ENCODE measurements at places on chromosomes 13 and 19.

GRCh38 chr13:114296902-114297301 lies 15.5 kb downstream of the UPF3A start:
- no peak for ATAC-seq

GRCh38 chr19:32336259-32337083 lies 8.9 kb upstream of the ZNF507 start:
- ATAC-seq = no peak

- ATAC-seq = no peak
These were observed 7.8 kb upstream of the HIF3A start for GRCh38 chr19:46288896-46289588.

GRCh38 chr19:39057615-39058014 lies 25.3 kb upstream of the FBXO27 start:
- ATAC-seq = no peak

DNA sequence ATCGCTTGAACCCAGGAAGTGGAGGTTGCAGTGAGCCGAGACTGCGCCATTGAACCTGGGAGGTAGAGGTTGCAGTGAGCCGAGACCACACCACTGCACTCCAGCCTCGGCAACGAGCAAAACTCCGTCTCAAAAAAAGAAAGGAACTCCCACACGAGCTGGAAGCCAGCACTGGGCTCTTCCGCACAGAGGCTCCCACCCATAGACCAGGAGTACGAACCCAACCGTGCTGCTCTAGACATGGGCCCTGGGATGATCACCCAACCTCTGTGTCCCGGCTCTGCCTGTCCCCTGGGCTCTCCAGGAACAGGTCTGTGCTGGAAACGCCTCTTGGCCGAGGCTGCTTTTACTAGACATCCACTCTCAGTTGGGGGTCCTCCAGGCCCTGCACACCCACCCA lies 12.0 kb downstream of the DOT1L start:
- no peak for ATAC-seq

DNA sequence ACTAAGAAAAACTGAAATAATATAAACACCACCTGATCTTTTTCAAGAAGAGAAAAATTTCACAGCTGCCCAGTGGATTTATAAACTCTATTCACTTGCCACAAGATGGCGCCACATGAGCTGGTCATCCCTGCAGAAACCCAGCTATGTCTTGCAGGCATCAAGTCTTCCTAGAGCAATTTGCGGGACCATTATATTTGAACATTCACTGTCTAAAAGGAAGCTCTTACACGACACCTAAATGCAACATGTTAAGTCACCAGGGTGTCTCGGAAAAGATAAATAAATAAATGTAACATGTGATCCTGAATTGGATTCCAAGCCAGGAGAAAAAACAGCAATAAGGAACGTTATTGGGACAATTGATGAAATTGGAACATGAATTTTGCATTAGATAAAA lies 20.3 kb upstream of the AKT2 start:
- peak; percentile 45 for ATAC-seq

DNA sequence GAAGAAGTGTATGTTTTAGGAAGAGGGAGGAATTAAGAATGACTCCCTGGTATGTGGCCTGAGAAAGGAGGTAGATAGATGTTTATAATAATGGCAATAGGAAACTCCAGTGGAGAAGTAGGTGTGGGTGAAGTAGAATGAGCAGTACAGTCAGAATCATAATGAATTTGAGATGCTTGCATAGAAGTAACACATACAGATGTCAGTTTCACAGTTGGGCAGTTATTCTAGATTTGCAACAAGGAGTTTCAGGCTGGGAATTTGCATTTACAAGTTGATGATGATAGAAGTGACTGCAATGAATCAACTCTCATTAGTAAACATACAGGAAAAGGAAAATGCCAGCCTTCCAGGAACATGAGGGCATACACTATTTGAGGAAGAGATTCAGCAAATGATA lies 149.0 kb downstream of the SLITRK1 start:
- no peak for ATAC-seq

GRCh38 chr19:41476583-41476982 lies 33.6 kb downstream of the ERICH4 start:
- ATAC-seq = no peak

DNA sequence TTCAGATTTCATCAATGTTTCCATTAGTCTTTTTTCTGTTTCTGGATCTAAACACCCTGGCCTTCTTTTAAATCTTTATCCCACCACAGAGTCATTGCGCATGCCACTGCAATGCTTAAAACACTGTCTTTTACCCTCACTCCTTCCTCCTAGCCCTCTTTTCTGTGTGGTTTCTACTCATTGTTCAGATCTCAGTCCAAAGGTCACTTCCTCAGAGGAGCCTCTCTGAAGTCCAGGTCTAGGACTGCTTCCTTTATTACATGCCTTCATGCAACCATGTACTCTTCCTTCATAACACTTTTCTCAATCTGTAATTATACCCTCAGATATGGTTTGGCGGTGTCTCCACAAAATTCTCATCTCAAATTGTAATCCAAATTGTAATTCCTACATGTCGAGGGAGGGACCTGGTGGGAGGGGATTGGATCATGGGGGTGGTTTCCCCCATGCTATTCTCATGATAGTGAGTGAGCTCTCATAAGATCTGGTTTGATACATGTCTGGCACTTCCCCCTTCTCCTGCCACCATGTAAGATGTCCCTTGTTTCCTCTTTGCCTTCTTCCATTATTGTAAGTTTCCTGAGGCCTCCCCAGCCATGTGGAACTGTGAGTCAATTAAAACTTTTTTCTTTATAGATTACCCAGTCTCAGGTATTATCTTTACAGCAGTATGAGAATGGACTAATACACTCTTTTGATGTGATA lies 808.9 kb downstream of the DIAPH3 start:
- ATAC-seq = no peak

DNA sequence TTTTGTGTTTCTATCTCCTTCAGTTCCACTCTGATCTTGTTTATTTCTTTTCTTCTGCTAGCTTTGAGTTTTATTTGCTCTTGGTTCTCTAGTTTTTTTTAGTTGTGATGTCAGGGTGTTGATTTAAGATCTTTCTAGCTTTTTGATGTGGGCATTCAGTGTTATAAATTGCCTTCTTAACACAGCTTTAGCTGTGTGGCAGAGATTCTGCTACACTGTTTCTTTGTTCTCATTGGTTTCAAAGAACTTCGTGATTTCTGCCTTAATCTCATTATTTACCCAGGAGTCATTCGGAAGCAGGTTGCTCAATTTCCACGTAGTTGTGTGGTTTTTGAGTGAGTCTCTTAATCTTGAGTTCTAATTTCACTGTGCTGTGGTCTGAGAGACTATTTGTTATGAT lies 251.7 kb upstream of the HTR2A start:
- ATAC-seq = no peak

DNA sequence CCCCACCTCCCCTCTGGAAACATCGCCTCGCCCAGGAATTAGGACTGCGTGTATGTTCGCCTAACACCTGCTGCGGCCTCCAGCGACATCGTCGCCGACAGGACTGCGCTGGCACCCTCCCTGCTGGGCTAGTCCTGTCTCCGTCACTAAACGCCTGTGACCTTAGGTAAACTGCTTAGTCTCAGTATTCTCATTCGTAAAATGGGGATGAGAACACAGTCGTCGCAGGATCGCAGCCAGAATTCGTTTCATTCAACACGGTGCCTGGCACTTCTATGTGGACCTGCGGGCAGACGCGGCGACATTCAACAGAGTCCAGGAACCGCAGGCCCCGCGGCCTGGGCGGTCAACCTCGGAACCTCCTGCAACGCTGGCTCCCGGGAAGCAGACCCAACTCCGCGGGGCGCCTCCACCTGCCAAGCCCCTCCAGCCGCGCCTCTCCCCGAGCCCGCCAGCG lies 485 bp downstream of the CRYL1 start:
- no peak for ATAC-seq

DNA sequence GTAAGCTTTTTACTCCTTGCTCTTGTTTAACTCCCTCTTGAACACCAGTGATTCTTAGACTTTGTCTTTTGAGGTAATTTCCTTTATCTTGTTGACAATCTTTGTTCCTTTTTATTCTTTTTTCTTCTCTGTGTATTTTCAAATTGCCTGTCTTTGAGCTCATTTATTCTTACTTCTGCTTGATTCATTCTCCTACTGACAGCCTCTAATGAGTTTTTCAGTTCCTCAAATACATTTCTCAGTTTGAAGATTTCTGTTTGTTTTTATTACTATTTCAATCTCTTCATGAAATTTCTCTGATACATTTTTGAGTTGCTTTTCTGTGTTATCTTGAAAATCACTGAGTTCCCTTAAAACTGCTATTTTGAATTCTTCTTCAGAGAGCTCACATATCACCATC lies 154.1 kb downstream of the ATP8A2 start:
- ATAC-seq = no peak

DNA sequence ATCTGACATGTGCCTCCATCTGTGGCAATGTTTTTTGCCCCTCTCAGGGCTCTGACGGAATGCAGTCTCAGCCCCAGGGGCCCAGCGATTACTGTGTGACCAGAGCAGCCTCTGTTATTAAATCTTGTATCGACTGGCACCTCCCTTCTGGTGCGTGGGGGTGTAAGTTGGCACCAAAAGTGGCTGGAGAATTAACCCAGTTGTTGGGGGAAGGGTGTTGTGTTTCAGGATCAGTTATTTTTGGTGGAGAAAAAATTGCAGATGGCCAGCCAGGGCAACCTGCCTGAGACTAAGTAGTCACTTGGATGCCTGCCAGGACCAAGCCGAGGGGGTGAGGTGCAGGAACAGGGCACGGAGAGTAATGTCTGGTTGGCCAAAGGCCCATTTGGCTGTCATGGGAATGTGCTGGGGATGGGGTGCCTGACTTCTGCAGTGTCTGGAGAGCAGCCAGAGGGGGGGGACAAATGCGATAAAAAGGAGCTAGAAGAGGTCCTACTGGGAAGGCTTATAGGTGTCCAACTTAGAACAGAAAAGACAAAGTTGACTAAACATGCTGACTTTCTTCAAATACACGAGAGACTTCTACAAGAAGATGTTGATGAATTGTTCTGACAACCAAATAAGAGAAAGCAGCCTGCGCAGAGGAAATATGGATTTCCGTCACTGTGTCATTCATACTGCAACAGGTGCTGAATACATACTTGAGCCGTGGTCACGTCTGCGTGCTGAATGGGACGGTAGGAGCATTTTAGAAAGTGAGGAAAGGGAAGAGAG lies 69.8 kb downstream of the SIAH3 start:
- no peak for ATAC-seq

DNA sequence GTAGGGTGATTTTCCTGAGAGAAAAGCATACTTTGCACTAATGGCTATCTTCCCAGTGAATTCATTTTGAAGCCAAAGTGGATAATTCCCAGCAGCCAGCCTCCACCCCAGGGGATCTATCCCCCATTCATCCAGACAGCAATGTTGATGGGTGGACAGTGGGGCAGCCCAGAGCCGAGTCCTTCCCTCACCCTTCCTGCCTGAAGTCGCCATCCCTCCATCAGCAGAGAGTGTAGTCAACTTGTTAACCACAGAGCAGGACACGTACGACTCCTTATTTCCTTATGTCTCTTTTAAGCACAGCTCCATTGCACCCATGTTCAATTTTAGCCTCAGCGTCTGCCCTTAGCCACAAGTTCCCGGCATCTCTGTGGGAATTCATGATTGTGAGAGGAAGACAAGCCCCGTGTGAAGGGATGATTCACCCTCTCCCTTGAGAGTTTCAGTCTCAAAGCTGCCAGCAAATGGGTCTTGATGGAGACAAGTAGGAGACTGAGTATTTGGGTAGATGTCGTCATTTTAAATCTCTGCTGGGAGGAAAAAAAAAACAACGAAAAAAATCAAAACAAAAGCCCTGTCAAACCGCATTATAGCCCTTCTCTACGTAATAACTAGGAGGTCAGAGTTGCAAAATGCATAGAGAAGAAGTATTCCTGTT lies 58.3 kb upstream of the MEDAG start:
- no peak for ATAC-seq

GRCh38 chr13:24745861-24746617 lies 17.9 kb upstream of the RNF17 start:
- ATAC-seq = no peak

DNA sequence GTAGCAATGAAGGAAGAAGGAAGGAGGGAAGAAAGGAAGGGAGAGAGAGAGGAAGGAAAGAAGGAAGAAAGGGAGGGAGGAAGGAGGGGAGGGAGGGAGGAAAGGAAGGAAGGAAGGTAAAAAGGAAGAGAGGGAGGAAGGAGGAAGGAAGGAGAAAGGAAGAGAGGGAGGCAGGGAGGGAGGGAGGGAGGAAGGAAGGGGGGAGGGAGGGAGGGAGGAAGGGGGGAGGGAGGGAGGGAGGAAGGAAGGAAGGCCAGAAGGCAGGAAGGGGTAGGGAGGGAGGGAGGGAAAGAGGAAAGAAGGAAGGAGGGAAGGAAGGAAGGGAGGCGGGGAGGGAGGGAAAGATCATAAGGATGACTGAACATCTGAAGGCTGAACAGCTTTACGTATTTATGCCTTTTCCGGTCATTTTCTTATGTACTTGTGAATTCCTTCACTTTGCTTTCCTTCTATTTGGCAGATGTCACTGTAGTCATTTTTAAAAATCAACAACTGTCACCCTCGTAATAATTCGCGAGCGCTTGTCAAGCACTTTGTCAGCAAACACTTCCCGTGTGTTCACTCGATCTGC lies 6.7 kb upstream of the TTYH1 start:
- no peak for ATAC-seq

GRCh38 chr19:3982701-3983541 lies 2.3 kb downstream of the EEF2 start:
- ATAC-seq = no peak

DNA sequence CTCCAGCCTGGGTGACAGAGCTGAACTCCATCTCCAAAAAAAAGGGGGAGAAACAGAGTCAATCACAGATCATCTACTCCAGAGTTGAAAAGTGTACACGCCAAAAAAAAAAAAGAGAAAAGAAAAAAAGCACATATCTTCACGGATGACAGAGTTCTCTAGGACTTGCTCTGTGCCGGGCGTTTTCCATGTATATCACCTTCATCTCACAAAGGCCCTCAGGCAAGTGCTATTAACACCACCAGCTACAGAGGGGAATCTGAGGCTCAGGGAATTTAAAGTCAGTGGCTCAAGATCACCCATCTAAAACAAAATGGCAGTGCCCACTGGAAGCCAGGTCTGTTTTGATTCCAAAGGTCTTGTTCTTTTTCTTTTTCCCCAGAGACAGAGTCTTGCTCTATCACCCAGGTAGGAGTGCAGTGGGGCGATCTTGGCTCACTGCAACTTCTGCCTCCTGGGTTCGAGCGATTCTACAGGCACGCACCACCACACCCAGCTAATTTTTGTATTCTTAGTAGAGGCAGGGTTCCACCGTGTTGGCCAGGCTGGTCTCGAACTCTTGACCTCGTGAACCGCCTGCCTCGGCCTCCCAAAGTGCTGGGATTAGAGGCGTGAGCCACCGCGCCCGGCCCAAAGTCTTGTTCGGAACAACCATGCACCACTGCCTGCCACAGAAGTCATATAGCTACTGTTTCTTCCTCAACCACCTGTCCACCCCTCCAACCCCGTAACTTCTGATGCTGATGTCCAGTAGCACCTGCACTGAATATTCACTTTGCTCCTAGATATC lies 42.2 kb downstream of the SAE1 start:
- no peak for ATAC-seq

- no peak for ATAC-seq
These were observed at the start of gene PRX for GRCh38 chr19:40413291-40413845. Gene PRX (minus strand): TSS chr19:40413378. CDS start chr19:40407932, 5,446 bp downstream.

- no peak for ATAC-seq
These were observed 4.2 kb upstream of the PDX1 start for GRCh38 chr13:27915301-27916207.

GRCh38 chr19:18172331-18173053 lies 1.1 kb upstream of the IFI30 start:
- ATAC-seq = no peak
